Gastroesophageal sphincter (tissue), 4 donors: ENCODE measurements at places on chromosomes 12 and 14. TPM values are rescaled to one million over a fixed set of nuclear protein-coding genes. Genes with fewer than 3 reads are reported as not detected.
A peak's percentile ranks its signal among the peaks of the same experiment; 100 is the strongest.

DNA sequence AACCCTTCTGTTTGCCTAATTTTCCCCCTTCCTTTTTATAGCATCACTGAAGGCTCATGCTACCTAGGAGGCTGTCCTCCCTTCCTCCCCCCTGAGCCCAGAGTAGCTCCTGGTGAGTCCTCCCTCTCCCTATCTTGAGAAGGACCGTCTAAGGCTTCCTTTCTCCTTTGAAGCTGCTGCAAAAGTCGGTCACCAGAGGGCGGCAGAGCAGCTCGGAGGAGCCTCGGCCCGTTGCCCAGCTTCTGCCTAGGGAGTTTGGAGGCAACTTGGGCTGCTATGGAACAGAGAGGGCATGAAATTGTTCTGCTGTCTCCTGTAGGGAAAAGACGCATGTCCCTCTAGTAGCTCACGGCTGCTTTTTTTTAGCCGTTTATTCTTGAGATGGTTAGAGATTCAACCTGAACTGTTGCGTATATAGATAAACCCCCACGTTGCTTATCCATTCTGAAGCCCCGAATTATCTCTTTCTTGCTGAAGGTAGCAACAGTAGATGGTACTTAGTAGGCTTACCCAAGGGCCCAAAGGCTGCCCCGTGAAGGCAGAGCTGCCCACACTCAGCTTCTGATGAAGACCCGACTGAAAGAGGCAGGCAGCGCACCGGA is 5.7 kb downstream of the WNT5B start:
- ATAC-seq = peak; percentile 66

- ATAC-seq = no peak
Measured at GRCh38 chr14:20501346-20501745, 4.0 kb upstream of the RNASE10 start.

Gene C3AR1
- 2.1 TPM for total RNA-seq

DNA sequence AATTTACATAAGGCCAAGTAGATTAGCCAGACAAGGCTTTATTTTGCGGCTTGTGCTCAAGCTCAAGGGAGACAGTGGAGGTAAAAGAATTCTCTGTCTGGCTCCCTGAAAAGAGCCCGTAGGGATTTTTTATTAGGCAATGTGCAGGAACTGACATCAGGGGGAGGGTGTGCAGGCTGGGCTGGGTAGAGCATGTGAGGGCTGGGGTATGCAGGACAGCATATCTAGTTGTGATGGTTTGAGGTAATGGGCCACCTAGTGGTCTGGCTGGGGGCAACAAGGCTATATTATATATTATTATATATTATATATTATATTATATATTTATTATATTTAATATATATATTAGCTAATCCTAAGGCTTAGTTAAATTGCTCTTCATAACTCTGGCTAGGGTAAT is 102.1 kb downstream of the TMEM117 start:
- no peak for ATAC-seq

DNA sequence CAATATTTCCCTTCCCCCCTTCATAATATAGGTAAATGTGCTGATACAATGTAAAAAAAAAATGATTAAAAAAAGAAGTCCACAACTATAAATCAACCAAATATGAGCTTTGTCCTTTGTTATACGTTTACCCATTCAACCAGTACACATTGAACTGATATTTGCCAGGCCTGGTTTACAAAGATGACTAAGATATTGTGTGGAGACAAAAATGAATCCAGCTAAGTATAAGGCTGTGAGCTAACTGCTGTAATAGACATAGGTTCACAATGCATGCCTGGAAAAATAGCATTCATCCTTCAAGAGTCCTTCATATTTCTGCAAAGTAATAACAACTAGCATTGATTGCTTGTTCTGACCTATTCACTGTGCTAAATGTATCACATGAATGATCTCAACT is 6.9 kb downstream of the C12orf56 start:
- ATAC-seq = no peak

Gene STYK1
- total RNA-seq = 0.77 TPM

Gene CYP27B1
- total RNA-seq = not detected

Gene RNASE7
- total RNA-seq = not detected
